Esophagus squamous epithelium (tissue), 5 donors: ENCODE measurements at places on chromosomes 4 and X.

DNA sequence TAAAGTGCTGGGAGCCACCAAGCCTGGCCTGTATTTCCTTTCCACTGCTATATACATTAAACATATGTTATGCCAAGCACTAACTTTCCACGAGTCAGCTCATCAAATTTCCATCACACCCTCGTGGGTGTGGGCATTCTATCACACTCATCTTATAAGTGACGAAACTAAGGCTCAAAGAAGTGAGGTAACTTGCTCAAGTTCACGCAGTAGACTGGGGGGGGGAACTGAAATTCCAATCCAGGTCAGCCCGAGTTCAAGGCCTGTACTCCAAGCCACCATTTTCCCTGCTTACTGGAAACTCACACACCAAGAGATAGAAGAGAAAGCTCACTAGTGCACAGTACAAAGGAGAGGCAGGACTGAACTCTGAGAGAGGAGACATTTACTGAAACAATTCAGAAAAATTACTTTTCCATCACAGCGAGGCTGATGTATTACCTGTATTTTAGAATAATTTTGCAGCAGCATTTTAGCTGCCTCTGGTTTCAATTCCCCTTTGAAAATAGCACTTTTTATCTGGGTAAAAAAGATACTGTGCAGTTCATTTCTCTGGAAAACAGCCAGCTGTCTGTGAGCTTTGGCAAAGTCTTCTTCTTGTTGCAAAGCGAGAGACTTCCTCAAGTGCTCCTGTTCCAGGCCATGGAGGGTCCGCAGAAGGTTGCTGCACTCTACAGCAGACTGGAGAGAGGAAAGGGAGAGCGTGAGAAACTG lies 76.8 kb downstream of the EVC2 start:
- no peak for DNase-seq
- H3K4me3 ChIP-seq: no peak overlapping the region
- no peaks in the 10 kb centered on the region for H3K4me1 ChIP-seq

DNA sequence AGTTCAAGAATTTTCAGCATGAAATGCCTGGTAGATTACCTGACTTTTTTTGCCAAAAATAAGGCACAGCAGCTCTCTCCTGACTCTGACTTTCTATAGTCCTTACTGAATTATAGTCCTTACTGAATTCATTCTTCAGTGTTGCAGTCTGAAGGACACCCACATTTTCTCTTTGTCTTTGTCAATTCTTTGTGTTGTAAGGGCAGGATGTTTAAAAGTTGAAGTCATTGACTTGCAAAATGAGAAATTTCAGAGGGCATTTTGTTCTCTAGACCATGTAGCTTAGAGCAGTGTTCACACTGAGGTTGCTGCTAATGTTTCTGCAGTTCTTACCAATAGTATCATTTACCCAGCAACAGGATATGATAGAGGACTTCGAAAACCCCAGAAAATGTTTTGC lies 168.0 kb downstream of the SOWAHB start:
- no peaks in the 10 kb centered on the region for H3K27me3 ChIP-seq
- no peaks in the 10 kb centered on the region for H3K4me1 ChIP-seq
- DNase-seq: no peak
- no peaks in the 10 kb centered on the region for H3K36me3 ChIP-seq

DNA sequence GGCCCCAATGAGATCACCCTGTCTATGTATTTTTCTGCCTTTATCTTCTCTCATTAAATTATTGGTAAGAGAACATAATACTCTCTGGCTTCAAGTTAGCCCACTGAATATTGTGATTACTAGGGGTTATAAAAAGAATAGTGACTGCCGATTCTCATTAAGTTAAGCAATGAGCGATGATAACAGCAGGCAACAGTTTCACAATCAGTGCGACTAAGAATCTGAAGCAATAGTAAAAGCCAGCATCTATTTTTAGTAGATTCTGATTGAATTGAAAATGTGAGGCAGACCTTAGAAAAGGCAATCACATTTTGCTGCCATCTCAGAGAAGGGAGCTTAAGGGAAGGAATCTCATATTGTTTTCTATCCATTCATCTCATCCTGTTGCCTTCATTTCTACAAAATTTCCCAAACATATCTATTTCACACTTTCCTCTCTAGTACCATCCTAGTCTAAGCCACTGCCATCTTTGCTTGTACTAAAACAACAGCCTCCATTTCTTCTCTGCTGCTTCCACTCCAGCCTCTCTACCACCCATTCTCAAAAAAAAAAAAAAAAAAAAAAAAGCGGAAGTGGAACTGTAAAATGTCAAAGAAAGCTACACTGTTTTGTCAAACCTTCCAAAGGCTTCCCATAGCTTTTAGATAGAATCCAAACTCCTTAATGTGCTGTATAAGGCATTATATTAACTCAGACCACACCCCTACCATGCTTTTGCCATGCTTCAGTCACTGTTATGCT lies 17.4 kb downstream of the GABRA4 start:
- H3K4me1 ChIP-seq: no peaks in the 10 kb centered on the region
- no peak for DNase-seq
- H3K36me3 ChIP-seq: no peaks in the 10 kb centered on the region
- H3K4me3 ChIP-seq: no peak overlapping the region
- no peak overlapping the region for H3K27ac ChIP-seq

- no peaks in the 10 kb centered on the region for H3K36me3 ChIP-seq
- DNase-seq: no peak
- H3K27ac ChIP-seq: no peak overlapping the region
- H3K4me3 ChIP-seq: no peak overlapping the region
Measured at GRCh38 chr4:7359400-7360062, 75.2 kb downstream of the PSAPL1 start.

DNA sequence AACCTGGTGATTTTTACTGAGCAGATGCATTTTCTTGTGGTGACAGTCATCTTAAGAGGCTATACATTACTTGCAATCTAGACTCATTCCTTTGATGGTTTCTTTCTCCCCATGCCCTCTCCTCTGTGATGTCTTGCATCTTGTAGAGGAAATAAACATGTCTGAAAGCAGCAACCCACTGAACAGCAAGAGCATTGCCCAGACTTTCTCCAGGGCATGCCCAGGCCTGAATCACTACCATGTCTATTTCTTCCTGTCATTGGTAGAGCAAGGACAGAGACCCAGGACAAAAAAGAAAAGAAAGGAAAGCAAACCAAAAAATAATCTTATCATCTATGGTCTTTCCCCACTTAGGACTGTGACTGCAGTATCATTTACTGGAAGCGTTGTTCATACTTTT lies 326.1 kb downstream of the HNRNPD start:
- H3K27ac ChIP-seq: no peak overlapping the region
- no peaks in the 10 kb centered on the region for H3K36me3 ChIP-seq
- no peak for DNase-seq

DNA sequence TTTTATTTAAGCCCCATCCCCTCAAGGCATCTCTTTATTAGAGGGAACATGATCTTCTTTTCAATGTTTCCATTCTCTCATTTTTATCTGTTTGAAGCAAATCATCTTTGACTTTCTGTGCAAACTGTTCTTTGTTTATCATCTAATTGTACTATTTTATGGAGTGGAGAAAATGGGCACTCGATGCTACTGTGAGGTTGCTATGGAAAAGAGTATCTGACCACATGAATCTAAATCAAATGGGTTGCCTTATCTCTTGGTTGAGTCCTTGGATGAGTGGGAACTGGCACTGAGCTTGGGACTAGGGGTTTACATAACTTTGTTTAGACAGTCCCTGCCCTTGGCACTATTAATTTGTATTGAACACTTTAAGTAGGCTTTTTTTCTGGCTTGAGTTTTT lies 9.1 kb downstream of the OCRL start:
- no peak overlapping the region for H3K27ac ChIP-seq
- no peaks in the 10 kb centered on the region for H3K27me3 ChIP-seq
- no peak for DNase-seq
- H3K4me3 ChIP-seq: no peak overlapping the region
- no peaks in the 10 kb centered on the region for H3K36me3 ChIP-seq

- no peaks in the 10 kb centered on the region for H3K4me1 ChIP-seq
- H3K36me3 ChIP-seq: no peaks in the 10 kb centered on the region
- H3K27me3 ChIP-seq: no peaks in the 10 kb centered on the region
- no peak overlapping the region for H3K4me3 ChIP-seq
- no peak for DNase-seq
Measured at GRCh38 chr4:108313546-108314339, 145.0 kb upstream of the LEF1 start.

- no peak overlapping the region for H3K27ac ChIP-seq
- H3K36me3 ChIP-seq: no peaks in the 10 kb centered on the region
- H3K4me1 ChIP-seq: no peaks in the 10 kb centered on the region
Measured at GRCh38 chr4:87657525-87657924, 7.4 kb downstream of the DMP1 start.

DNA sequence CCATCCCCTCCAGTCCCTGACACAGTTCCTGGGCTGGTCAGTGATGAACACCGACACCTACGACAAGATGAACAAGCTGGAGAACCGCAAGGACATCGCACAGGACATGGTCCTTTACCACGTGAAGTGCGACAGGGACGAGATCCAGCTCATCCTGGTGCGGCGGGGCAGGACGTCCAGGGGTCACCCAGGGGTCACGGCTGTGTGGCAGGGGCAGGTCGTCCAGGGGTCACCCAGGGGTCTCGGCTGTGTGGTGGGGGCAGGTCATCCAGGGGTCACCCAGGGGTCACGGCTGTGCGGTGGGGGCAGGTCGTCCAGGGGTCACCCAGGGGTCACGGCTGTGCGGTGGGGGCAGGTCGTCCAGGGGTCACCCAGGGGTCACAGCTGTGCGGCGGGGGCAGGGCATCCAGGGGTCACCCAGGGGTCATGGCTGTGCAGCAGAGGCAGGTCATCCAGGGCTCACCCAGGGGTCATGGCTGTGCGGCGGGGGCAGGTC lies 16.7 kb downstream of the ATP5ME start:
- H3K27me3 ChIP-seq: no peaks in the 10 kb centered on the region
- no peak overlapping the region for H3K4me3 ChIP-seq
- H3K27ac ChIP-seq: no peak overlapping the region
- H3K36me3 ChIP-seq: no peaks in the 10 kb centered on the region
- no peak for DNase-seq

- no peak overlapping the region for H3K27ac ChIP-seq
- no peaks in the 10 kb centered on the region for H3K36me3 ChIP-seq
- H3K4me3 ChIP-seq: no peak overlapping the region
- H3K4me1 ChIP-seq: peaks cover 12% of the 10 kb centered on the region
- H3K27me3 ChIP-seq: no peaks in the 10 kb centered on the region
Measured at GRCh38 chrX:121823406-121823805, 776.0 kb downstream of the GLUD2 start.

DNA sequence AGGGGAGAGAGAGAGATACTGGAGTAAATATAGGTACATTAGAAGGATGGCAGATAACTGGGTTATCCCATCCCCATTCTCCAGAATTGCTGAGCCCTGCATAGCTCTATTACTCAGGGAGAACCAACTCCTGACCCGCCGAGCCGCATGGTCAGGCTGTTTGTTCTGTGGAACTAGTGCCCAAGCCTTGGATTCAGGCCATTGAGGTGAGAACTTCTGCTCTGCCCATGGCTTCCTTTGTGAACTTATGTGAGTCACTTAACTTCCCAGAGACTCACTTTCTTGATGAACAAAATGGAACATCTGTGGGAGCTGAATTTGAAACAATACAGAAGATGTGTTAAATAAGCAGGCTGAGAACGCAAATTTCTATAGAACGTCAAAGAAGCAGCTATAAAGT lies 54.2 kb downstream of the SPATA18 start:
- H3K27ac ChIP-seq: no peak overlapping the region
- no peaks in the 10 kb centered on the region for H3K27me3 ChIP-seq
- H3K36me3 ChIP-seq: no peaks in the 10 kb centered on the region
- no peak overlapping the region for H3K4me3 ChIP-seq
- no peaks in the 10 kb centered on the region for H3K4me1 ChIP-seq

GRCh38 chr4:140343303-140343702 lies 30.1 kb upstream of the SCOC start:
- peaks cover 12% of the 10 kb centered on the region for H3K4me1 ChIP-seq
- H3K36me3 ChIP-seq: no peaks in the 10 kb centered on the region
- H3K27ac ChIP-seq: no peak overlapping the region
- no peak for DNase-seq
- H3K4me3 ChIP-seq: no peak overlapping the region

DNA sequence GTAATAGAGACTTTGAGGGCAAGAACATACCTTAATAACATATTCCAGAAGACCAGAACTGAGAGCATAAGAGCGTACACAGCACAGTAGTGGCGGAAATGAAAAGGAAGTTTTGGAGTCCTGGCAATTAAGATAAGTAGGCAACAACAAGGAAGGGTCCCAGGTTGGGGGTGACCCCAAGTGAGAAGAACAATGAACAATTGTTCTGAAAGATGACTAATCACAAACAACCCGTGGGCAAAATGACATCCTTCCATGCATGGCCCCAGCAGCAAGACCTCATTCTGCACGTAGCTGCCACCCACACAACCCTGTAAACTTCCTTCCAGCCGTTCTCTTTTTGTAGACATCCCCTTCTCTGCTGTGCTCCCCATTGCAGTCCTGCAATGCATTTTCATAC lies 384.4 kb upstream of the PABPC4L start:
- no peak overlapping the region for H3K27ac ChIP-seq
- H3K4me1 ChIP-seq: no peaks in the 10 kb centered on the region
- H3K27me3 ChIP-seq: no peaks in the 10 kb centered on the region
- H3K36me3 ChIP-seq: no peaks in the 10 kb centered on the region
- DNase-seq: no peak

DNA sequence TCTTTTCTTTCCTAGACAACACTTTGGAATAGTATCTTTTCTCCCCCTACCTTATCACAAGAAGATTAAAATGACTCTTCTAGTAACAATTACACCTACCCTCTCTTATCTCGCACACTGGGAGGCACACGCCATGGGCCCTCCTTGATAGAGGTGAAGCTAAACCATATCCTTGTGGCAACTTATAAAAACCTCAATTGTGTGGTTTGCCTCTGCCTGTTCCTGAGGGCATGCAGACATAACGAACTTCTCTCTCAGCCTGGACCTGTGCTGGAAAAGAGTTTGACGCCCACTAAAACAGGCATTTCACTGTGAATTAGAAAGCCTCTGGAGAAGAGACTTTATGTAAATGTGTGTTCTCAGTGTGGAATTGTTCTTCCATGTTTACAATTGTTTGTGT lies 141.2 kb downstream of the NDST3 start:
- no peak overlapping the region for H3K27ac ChIP-seq
- H3K27me3 ChIP-seq: no peaks in the 10 kb centered on the region
- no peaks in the 10 kb centered on the region for H3K4me1 ChIP-seq

GRCh38 chr4:177410566-177410965 lies 31.7 kb downstream of the AGA start:
- H3K36me3 ChIP-seq: no peaks in the 10 kb centered on the region
- DNase-seq: no peak
- no peak overlapping the region for H3K4me3 ChIP-seq
- no peak overlapping the region for H3K27ac ChIP-seq
- no peaks in the 10 kb centered on the region for H3K27me3 ChIP-seq

GRCh38 chr4:5112333-5113095 lies 61.2 kb downstream of the STK32B start:
- no peaks in the 10 kb centered on the region for H3K27me3 ChIP-seq
- no peaks in the 10 kb centered on the region for H3K36me3 ChIP-seq
- no peak overlapping the region for H3K27ac ChIP-seq
- no peaks in the 10 kb centered on the region for H3K4me1 ChIP-seq
- DNase-seq: no peak
- no peak overlapping the region for H3K4me3 ChIP-seq
